ENCODE measurements at places on chromosomes 3 and 15. TPM values are rescaled to one million over a fixed set of nuclear protein-coding genes. Genes with fewer than 3 reads are reported as not detected.

Gene GOLGA8J
- total RNA-seq: not detected

- no peak overlapping the region for H3K27ac ChIP-seq
- H3K4me3 ChIP-seq: no peak overlapping the region
- no peak for DNase-seq
- peaks cover 9% of the 10 kb centered on the region for H3K4me1 ChIP-seq
- H3K27me3 ChIP-seq: no peaks in the 10 kb centered on the region
These were observed 77.6 kb downstream of the ZNF385D start for GRCh38 chr3:21673393-21673792.

GRCh38 chr3:43785551-43785950 lies 94.8 kb downstream of the ABHD5 start:
- no peak overlapping the region for H3K4me3 ChIP-seq
- peaks cover 2% of the 10 kb centered on the region for H3K36me3 ChIP-seq
- no peak for DNase-seq
- no peak overlapping the region for H3K27ac ChIP-seq
- peaks cover 5% of the 10 kb centered on the region for H3K27me3 ChIP-seq
- peaks cover 2% of the 10 kb centered on the region for H3K4me1 ChIP-seq

DNA sequence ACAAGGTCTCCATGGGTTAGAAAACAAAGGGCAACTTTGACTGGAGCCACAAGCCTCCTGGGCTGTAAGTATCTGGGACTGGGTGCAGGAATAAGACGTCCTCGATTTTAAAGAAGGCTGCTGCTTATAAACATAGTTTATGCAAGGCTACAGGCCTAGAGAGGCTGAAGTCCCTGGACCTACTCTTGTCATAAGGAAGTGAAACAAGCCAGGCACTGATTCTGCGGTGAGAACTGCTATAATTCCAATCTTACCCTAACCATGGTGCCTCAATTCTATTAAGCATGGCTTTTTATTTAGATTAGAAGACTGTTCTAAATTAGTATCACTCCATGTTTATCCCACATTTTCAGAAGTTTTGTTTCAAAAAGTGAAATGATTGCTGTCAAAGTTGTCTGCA lies 777.6 kb downstream of the PLOD2 start:
- H3K36me3 ChIP-seq: no peaks in the 10 kb centered on the region
- H3K27ac ChIP-seq: no peak overlapping the region
- no peaks in the 10 kb centered on the region for H3K27me3 ChIP-seq
- no peaks in the 10 kb centered on the region for H3K4me1 ChIP-seq
- no peak for DNase-seq

DNA sequence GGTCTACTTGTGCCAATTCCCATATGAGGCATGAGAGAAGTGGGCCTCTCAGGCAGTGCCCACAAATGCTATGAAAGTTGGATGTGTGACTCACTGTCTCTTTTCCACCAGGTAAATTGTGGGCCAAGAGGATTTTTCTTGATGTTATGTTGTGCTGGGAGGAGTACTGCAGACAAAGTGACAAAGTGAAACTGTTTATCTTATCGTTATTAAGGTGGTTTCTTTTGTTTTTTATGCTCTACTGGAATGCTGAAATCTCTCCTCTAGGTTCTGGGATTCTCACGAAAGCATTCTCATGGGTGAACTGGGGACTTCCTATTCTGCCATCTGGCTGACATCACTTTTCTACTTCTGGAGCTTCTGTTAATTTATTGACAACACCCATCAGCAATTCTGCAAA lies 919.6 kb upstream of the EPHA6 start:
- peaks cover 1% of the 10 kb centered on the region for H3K27me3 ChIP-seq
- H3K27ac ChIP-seq: no peak overlapping the region
- H3K4me1 ChIP-seq: no peaks in the 10 kb centered on the region
- no peak overlapping the region for H3K4me3 ChIP-seq
- DNase-seq: no peak
- H3K36me3 ChIP-seq: no peaks in the 10 kb centered on the region

DNA sequence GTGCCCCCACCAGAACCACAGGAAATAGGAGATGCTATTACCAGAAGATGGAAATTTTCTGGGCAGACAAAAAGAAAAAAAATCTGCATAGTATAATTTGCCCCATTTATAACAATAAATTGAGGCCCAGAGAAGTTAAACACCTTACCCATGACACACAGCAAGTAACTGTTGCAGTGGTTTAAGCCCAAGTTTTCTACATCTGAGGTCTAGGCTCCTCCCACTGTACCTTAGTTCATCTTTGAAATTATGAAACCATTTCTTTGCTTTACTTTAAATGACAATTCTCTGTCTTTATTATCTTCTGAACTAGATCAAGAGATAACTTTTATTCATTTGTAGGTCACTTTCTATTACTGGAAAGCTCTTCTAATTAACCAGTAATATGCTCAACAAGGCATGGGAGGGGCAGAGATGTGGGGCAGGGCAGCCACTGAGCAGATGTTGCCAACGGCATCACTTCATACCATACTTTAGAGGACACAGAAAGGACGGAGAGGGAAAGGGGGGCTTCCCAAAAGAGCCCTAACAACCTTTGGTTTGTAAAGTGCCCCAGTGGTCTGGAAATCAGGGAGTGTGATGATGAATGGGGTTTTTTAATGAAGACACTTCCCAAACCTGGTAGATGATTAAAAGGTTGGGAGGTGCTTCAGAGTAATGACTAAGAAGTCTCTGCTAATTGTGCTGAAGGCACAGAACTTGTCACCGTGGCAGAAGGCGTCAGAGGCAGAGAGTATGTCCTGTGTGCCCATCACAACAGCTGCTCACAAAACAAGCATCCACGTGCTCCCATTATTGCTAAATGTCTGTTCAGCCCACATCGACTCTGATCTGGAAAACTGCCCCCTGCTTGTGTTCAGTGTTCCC lies 342.5 kb downstream of the SHQ1 start:
- no peak for DNase-seq
- H3K4me1 ChIP-seq: peaks cover 24% of the 10 kb centered on the region
- no peak overlapping the region for H3K27ac ChIP-seq
- H3K4me3 ChIP-seq: no peak overlapping the region
- no peaks in the 10 kb centered on the region for H3K36me3 ChIP-seq

- peaks cover under 1% of the 10 kb centered on the region for H3K4me1 ChIP-seq
- no peaks in the 10 kb centered on the region for H3K36me3 ChIP-seq
- H3K27me3 ChIP-seq: no peaks in the 10 kb centered on the region
- no peak overlapping the region for H3K4me3 ChIP-seq
- H3K27ac ChIP-seq: no peak overlapping the region
These were observed 941.1 kb upstream of the CFAP20DC start for GRCh38 chr3:59990915-59991314.

Gene CLDN16
- total RNA-seq: not detected

Gene ISLR2
- total RNA-seq: 0.21 TPM

Gene HLTF
- total RNA-seq: 15.9 TPM

DNA sequence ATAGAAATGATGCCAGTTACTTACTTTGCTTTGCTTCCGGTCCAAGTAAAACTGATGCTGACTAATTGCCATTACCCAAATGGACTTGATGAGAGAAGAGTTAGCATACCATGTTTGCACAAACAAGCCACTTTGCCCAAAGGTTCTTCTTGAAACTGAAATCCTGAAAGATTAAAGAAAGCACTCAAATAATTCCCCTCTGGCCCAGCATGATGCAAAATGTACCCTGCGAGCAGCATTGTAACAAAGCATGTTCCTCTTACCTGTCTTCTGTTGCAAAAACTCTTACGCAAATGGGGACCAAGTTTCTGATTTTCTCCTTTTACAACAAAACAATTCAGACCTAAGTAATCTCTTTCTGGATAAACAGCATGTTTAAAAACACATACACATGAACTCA lies 74.5 kb upstream of the LMOD3 start:
- no peak overlapping the region for H3K4me3 ChIP-seq
- H3K27me3 ChIP-seq: no peaks in the 10 kb centered on the region
- H3K27ac ChIP-seq: no peak overlapping the region
- peaks cover 45% of the 10 kb centered on the region for H3K36me3 ChIP-seq

DNA sequence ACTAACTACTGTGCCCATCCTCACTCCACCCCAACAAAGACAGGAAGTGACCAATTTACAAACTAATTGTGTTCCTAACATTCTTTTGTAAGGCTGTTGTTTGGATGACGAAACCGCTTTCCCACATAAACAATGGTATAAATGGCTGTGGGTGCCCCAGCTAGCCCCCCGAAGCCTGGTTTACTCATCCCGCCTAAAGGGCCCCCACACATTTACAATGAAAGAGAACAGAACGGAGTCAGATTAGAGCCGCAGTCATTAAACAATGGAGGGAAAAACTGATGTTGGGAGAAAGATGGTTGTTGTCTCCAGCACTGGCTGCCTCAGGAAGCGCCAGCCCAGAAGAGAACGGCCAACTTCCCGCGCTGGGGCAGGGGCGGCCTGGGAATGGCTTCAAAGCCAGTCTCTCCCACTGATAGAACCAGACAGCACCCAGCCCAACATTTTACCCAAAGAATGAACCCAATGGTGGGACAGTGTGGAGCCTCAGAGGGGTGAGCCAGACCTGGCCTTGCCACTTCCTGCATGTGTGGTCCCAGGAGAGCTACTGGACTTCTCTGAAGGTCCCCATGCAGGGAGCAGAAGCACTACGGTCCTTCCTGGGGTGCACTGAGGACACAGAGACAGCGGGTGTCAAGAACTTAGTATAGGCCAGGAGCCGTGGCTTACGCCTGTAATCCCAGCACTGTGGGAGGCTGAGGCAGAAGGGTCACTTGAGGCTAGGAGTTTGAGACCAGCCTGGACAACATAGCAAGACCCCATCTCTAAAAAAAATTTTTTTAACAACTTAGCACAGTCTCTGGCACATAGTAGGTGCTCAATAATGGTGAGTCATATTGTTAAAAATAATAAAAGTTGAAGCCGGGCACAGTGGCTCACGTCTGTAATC lies 75.8 kb upstream of the GATA2 start:
- peaks cover 3% of the 10 kb centered on the region for H3K27me3 ChIP-seq
- peaks cover 34% of the 10 kb centered on the region for H3K4me1 ChIP-seq
- DNase-seq: no peak
- no peaks in the 10 kb centered on the region for H3K36me3 ChIP-seq
- peak overlapping the region; percentile 43 for H3K4me3 ChIP-seq
- H3K27ac ChIP-seq: peak overlapping the region; percentile 100

- H3K4me3 ChIP-seq: no peak overlapping the region
- H3K27ac ChIP-seq: no peak overlapping the region
- H3K36me3 ChIP-seq: no peaks in the 10 kb centered on the region
- no peak for DNase-seq
- peaks cover 2% of the 10 kb centered on the region for H3K4me1 ChIP-seq
These were observed 207.2 kb downstream of the ADAMTS17 start for GRCh38 chr15:100134586-100134985.

Gene SLC2A2
- total RNA-seq: not detected

Gene KY
- not detected for total RNA-seq

Data from endothelial cell (in vitro differentiated cells).